ENCODE measurements at places on chromosomes 2 and 18.

DNA sequence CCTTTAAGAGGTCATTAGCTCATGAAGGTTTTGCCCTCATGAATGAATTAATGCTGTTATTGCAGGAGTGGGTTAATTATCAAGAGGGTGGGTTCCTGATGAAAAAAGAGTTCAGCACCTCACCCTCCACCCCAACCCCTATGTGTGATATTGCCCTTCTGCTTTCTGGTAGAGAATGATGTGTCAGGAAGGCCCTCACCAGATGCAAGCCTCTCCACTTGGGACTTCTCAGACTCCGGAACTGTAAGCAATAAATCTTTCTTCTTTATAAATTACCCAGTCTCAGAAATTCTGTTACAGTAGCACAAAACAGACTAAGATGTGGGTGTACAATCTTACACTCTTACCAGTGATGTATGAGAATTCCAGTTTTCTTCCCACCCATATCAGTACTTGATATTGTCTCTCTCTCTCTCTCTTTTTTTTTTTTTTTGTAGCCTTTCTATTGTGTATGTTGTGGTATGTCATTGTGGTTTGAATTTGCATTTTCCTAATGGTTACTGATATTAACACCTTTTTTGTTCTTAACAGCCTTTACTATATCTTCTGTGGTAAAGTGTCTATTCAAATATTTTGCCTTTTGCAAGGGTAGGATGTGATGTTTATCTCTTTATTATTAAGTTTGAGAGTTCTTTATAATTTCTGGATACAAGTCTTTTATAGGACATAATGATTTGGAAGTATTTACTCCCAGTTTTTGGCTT lies 10.4 kb upstream of the MAP2 start:
- no peak for DNase-seq

GRCh38 chr2:554444-554843 lies 122.8 kb downstream of the TMEM18 start:
- no peak for DNase-seq

GRCh38 chr2:19775838-19776237 lies 125.9 kb downstream of the TTC32 start:
- no peak for DNase-seq

- DNase-seq: no peak
Measured at GRCh38 chr2:38486213-38487026, 109.3 kb upstream of the ATL2 start.

DNA sequence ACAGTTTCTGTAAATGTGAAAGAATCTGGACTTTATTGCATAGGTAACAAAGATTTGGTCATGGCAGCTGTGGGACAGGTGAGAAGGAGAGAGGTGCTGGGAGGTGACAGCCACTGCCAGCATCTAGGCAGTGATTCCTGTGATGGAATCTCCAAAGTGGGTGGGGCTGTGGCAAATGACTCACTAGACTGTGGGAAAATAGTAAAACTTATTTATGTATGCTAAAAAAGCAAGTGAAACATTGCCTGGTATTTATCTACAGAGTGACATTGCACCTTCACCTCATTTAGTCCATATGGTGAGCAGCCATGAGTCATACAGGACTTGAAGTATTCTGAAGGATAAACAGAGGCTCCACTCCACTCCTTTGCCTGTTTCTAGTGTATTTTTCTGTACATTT lies 145.3 kb upstream of the MEX3C start:
- no peak for DNase-seq

- no peak for DNase-seq
Measured at GRCh38 chr2:58202404-58202803, 38.7 kb downstream of the FANCL start.
